ENCODE measurements at places on chromosomes 1 and 21.

GRCh38 chr21:36437745-36438128, 42.2 kb downstream of the CLDN14 start:
- no peak for DNase-seq

DNA sequence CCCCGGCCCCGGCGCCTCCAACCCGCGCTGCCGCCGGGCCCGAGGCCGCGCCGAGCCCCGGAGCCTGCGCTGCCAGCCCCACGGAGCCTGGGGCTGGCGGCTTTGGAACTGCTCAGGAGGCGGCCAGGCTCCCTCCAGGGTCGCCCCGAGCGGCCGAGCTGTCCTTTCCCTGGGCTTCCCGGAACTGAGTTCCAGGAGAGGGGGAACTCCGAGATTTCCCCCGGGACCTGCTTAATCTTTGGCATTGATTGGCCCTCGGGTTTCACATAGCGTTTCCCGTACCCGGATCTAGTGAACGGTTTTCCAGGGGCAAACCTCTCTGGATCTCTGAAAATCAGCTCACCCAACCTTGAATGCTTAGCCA, 504 bp downstream of the H6PD start:
- DNase-seq = no peak

DNA sequence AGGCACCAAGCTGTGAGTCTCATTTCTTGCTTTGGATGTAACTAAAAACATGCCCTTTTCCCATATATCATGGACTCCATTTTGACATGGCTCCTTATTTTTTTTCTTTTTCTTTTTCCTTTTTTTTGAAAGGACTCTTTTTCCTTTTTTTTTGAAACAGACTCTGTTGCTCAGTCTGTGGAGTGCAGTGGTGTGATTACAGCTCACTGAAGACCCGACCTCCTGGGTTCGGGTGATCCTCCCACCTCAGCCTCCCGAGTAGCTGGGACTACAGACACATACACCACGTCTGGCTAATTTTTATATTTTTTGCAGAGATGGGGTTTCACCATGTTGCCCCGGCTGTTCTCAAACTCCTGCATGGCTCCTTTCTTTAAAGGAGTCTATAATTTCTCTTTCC, 10.4 kb upstream of the SYCP1 start:
- DNase-seq = no peak

DNA sequence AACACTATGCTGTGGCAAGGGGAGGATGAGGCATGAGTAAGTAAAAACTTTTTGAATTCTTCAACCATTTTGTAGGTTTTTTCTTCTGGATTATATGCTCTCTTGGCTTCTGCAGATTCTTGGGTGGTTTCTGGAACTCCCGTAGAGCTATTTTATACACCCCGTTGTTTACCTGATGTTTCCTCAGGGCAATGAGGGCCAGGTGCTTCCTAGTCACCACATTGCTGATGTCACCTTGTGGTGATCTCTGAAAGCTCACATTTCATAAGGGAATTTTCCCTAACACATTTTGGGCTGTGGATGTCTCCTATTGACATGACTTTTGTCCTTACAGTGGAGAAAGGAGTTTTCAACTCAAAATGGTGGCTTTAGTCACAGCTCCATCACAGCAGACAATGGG, 356.6 kb downstream of the PLA2G4A start:
- no peak for DNase-seq

GRCh38 chr1:41773144-41773591, 145.6 kb downstream of the HIVEP3 start:
- DNase-seq = no peak

- peak; percentile 88 for DNase-seq
Measured at GRCh38 chr1:7783826-7784491, at the start of gene PER3. PER3 (plus strand) TSS chr1:7784291; CDS start chr1:7784878, 587 bp downstream.

DNA sequence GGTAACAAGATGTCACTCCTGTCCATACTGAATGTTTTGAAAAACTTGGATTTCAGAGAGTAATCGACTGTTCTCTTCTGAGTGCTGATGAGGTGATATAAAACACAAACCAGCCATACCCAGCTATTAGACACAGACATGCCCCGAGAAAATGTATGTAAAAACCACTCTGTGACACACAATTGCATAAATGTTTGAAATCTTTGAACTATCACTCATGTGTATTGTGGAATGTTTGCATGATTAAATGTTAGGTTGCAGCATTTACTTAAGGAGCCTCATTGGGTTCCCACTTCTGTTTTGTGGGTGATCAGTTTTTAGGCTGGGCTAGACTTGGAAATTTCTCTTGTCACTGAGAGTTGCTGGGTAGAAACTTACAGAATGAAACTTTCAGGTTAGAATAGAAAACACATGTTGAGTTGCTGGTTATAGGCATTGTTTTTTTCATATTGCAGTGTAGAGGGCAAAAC, 270.4 kb upstream of the B3GALT2 start:
- DNase-seq = no peak

DNA sequence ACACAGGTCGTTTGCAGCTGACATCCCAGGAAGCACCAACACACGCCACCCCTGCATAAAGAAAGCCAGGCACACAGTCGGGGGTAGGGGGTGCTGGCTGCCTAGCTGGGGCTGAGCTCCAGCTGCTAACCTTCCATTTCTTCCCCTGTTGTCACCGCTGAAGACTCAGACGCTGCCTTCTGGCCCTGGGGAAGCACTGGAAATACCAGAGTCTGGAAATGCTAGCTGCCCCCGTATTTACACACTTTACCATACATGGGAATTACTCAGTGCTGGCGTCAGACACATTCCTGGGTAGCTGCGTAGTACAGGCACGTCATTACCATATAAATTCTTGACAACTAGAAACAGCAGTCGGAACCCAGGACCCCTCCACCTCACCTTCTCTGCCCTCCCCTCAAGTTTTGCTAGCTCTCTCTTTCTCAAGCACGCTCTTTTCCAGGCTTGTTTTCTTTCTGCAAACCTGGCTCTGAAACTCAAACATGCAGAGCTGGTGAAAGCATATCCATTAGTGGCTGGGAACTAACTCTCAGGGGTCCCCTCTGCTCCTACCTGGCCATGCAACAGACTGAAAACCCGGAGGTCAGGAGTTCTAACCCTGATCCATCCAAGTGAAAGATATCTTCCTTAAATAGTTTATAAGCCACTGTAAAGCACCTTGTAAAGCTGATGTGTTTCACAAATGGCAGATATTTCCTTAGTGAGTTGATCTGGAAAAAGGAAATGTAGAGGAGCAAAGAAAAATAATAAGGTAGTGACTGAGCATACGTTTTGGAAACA, 3.3 kb downstream of the CSRP1 start:
- DNase-seq = no peak

DNA sequence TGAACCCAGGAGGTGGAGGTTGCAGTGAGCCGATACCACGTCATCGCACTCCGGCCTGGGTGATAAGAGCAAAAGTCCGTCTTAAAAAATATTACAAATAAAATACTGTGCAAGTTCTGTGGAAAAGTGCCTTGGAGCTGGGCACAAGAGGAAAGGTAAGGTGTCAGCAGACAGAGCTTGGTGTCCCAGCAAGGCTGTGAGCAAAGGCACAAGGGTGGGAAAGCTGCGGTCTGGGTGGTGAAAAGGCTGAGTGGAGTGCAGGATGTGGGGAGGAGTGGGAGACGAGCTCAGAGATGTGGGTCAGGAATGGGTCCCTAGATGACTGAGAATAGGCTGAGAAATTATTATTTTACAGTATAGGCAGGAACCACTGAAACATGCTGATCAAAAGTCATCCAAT, 150.6 kb downstream of the RHOU start:
- DNase-seq = no peak

DNA sequence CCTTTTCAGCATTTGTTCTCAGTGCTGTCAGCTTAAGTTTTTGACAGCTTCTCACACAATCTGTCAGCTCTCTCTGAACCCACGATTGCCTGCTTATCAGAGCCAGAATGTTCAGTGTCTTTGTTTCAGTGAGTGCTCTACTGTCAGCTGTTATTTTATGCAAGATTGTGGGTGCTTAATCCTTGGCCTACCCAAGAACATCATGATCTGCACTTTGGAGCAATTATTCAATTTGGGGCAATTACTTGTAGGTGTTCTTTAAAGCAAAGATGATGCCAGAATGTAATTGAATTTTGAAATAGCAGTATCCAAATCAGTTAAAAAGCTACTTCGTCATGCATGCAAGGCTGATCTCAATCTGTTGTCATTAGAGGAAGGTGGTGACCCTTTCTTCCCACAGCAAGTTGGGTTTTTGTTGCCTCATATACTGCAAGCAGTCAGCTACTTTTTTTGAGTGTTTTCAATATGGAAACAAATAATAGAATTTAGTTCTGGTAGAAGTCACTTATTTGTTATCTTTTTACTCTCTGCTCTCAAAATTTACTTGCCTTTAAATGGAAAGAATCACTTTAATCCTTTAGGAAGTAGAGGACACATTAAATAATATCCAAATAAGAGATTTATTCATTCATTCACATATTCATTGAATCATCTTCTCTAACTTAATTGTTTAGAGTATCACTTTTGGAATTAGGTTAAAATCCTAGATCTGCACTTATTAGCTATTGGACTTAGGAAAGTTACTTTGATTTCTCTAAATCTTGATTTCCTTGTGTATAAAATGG, 253.5 kb upstream of the CACYBP start:
- DNase-seq = no peak

DNA sequence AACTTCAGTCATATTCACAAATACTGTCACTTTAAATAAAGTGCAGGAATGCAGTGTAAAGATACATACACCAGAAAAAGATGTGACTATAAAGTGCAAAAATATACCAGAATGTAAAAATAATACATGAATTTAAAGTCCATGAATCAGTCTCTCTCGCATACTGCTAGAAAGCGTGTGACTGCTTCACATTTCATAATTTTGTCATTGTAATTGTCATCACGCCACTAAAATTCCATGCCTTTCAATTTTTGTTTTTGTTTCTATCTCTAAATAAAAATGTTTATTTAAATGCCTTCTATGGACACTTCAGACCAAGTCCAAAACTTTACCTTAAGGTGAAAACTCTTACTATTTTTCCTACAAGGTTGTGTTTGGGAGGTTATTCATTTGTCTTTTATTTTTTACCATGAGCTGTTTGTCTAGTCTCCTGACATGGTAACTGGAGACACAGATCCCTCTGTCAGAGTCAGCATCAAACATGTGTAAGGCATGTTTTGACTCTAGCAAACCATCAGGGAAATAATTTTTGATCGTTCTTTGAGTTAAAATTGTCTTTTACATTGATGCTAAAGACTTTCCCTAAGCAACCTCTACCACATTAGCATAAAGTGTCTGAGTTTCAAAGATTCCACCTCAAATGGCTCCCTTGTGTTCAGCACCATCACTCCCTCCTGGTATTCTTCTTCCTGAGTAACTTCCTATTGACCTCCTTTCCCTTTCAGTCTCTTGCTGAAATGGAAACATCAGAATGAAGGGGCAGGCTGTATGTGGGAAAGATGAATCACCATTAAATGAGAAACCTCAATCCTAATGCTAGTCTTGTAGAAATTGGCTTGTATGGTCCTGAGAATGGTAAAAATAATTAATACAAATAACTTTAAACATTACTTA, 14.0 kb upstream of the AIM2 start:
- no peak for DNase-seq
